ENCODE measurements at places on chromosomes 16 and 17.

DNA sequence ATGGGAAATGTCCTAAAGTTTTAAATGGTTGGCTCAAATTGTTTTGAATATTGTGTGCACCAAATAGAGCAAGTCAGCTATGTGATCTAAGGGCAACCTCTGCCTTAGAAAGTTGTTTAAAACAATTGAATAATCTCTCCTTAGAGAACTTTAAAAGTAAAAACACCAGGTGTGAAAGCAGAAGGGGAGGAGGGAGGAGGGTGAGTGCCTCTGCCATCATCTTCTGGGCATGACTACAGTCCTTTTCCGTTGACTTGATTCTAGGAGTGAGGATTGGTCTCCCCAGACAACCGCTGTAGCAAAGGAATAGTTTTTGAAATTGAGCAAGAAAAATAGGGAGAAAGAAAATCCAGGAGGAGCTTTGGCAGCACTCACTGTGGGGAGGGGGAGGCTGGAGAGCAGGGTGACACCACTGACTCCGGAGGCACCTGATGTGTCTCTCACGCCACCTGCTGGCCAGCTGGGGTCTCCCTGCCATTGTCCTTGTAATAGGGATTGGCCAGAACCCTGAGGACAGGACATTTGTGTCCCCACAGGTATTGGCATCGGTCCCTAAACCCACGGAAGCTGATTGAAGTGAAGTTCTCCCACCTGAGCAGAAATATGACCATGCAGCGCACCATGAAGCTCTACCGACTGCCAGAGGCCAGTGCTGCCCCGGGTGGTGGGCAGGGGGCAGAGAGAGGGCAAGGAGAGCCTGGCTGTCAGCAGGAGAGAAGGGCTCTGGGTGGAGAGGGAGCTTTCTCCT, 33.3 kb downstream of the PLCD3 start:
- peak; percentile 78 for DNase-seq

GRCh38 chr17:77325577-77326075, 184.9 kb downstream of the SEC14L1 start:
- no peak for DNase-seq

- DNase-seq = no peak
These were observed 24.5 kb upstream of the SUPT4H1 start for GRCh38 chr17:58376472-58377000.

- DNase-seq = peak; percentile 64
These were observed 80.9 kb downstream of the ARHGAP23 start for GRCh38 chr17:38508954-38509771.

DNA sequence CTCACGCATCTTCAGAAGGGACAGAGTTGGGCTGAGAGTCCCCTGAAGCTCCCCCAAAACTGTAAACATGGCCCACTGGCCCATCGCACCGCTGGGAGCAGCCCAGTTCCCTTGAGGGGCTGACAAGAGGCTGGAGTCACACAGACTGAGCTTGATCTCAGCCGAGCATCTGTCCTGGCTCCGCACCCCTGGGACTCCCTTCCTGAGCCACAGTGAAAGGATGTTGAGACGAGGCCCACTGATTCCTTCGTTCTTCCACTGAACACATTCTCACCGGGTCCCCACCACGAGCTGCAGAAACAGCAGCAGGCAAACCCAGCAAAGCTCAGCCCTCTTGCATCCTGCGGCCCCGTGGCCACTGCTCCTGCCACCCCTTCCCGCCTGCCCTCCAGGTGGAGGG, 145.9 kb upstream of the CIBAR2 start:
- no peak for DNase-seq

- DNase-seq = no peak
These were observed 13.1 kb downstream of the FMNL1 start for GRCh38 chr17:45234641-45235415.

DNA sequence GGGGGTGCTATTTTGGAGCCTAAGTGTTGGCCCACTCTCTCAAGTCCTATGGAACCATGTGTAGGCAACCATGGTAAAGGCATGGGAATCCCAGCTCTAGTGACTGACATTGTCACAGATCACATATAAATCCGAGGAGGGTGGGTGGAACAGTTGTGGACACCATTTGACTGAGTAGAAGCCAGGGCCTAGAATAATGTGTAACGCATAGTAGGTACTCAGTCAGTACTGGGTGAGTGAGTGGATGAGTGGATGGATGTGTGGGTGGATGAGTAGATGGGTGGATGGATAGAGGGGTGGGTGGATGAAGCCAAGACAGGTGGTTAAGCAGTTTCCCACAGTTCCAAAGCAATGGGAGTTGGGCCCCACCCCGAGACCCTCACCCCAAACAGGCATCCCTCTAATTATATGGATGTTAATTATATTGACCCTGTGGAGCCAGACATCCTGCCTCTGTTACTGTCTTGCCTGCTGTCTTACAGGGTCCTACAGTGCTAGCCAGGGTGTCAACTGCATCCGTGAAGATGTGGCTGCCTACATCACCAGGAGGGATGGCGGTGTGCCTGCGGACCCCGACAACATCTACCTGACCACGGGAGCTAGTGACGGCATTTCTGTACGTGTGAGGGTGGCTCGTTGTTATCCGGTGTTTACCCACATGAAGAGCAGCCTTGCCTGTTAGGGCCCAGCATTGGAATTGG, 22.3 kb downstream of the GPT2 start:
- DNase-seq = no peak

DNA sequence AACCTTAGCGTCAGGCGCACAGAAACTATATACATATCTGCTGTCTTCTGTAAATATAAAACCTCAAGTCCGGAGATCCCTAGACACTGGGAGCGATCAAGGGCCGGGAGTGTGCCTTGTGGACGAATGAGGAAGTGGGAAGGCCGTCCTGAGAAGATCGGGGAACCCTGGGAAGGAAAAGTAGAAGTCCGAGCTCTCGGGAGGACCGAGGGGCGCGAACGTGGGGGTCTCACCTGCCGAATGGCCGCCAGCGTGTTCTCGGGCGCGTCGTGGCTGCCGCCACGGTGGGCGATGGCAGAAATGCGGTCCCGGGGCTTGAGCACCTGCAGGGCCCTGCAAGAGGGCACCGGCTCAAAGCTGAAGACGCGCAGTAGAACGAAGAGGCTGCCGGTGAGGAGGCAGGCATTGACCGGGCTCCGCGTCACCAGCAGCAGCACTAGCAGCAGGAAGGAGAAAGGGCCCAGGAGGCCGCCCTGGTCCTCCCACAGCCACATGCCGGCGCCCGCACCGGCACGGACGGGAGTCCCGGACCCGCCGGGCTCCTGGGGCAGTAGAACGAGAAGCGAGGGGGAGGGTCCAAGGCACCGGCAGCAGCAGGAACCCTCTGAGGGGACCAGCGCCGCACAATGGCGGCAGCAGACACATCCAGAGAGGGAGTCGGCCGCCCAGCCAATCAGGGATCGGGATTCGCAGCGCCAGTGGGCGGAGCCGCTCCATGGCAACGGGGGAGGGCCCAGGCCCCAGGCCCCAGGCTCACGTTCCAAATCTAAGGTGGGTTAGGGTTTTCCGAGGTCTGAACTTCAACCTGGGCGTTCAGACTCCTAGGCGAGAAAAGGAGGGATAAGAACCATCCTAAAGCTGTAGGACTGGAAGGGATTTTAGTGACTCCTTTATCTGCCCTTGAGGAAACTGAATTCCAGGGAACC, at the start of gene GDE1:
Gene GDE1, minus strand, starts transcription at position 628 of the 926 bp plus-strand sequence. Its CDS starts 134 bp downstream, at position 494.
- DNase-seq = peak; percentile 94

- DNase-seq = no peak
These were observed 188.0 kb upstream of the TNRC6C start for GRCh38 chr17:77770331-77771105.

DNA sequence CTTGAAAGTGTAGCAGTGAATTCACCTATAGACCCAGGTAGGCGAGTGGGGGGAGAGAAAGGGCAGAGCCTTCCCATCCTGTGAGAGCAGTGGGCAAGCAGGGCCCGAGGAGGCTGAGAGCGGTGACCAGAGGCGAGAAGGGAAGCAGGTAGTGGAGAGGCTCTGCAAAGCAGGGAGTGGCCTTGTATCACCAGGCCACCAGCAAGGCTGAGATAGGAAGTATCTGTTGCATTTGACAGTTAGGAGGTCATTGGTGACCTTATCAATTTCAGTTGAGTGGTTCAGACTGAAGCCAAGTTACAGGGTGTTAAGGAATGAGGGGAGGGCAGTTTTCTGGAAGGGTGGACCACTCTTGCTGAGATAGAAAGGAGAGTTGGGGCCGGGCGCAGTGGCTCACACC, 10.7 kb upstream of the HSD3B7 start:
- DNase-seq = no peak

- no peak for DNase-seq
These were observed 21.2 kb downstream of the CNGB1 start for GRCh38 chr16:57949595-57950238.
